Lower leg skin (tissue), 4 donors: ENCODE measurements at places on chromosomes 7 and 10.

GRCh38 chr7:83072576-83073517, 89.8 kb downstream of the PCLO start:
- no peak for DNase-seq

- DNase-seq, result peak; percentile 85
These were observed 117.2 kb downstream of the PTPN20 start for GRCh38 chr10:47028466-47028865.

- no peak for DNase-seq
These were observed 3.5 kb downstream of the POLR3A start for GRCh38 chr10:78025685-78026364.

- no peak for DNase-seq
These were observed 79.5 kb downstream of the CARD11 start for GRCh38 chr7:2964208-2964607.

DNA sequence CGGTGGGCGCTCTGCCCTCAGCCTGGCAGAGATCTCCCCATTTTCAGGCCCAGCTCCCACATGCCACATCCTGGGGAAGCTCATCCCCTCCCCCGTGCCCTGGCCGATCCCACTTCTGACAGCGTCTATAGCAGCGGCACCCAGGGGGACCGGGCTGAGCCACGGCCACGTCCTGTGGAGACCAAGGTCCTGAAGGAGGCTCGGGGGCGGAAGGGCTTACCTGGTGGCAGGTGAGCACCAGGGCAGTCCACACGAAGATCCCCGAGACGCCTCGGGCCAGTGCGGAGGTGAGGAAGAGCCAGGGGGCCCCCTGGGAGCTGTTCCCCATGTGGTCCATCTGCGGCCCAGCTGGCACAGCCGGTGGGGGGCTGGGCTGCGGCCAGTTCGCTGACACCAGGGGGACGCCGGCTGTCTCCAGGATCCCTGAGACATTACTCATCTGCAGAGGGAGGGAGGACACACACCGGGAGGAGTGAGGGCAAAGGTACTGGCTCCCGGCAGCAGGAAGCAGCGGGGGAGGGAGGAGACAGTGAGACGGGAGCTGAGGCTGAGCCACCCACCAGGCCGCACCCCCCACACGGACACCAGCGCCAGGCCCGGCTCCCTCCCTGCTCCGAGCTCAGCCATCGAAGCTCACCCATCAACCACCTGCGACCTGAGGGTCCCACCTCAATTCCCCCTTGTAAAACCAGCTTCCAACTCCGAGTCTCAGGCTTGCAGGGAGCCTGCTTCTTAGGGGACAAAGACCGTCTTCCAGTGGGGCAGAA, 776 bp downstream of the TMEM184A start:
- DNase-seq, result no peak

- DNase-seq, result no peak
These were observed 31.8 kb downstream of the LMBR1 start for GRCh38 chr7:156861212-156861611.

DNA sequence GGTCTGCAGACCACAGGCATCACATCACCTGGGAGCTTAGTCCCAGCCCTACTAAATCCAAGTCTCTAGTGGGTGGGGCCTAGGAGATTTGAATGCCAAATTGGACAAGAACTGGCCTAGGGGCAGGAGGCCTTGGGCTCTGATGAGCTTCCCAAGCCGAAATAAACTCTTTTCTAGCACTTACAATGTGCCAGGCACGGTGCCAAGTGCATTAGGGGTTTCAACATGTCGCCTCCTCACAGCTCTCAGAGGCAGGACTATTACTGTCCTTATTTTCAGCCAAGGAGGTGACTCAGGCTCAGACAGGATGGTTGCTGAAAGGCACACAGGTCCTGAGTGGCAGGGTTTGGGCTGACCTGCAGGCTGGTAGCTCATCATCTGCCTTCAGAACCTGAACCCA, 9.2 kb upstream of the CPA1 start:
- no peak for DNase-seq

DNA sequence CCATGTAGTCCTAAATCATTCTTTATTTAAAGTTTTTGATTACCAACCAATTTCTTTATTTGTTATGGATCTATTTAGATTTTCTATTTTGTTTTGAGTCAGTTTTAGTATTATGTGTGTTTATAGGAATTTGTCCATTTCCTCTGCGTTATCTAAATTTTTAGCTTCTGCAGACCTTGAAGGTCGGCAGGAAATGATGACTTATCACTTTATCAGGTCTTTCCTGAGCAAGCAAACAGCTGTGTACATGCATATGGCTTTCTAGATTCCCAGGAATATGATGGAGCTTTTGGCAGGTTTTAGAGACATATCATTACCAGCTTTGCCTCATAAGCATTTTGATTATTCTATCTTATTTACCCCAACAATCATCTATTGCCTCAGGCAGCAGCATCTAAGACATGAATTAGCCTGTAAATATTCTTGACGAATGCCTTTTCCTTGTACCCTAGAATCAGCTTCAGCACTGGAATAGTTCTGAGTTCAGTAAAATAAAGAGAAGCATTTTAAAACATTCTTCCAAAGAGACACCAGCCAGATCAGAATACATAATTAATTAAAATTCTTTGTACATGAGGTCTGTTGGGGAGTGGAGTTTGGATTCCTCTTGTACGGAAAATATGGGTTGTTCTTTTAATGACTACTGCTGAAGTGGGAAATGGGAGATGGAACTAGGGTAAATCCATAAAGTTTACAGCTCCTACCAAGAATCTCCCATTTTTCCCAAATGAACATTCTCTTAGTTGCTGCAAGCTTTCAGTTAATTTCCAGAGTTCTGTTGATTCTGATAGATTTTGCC, 408.8 kb upstream of the SEMA3C start:
- no peak for DNase-seq

GRCh38 chr7:81707196-81707595, 62.7 kb downstream of the HGF start:
- no peak for DNase-seq

DNA sequence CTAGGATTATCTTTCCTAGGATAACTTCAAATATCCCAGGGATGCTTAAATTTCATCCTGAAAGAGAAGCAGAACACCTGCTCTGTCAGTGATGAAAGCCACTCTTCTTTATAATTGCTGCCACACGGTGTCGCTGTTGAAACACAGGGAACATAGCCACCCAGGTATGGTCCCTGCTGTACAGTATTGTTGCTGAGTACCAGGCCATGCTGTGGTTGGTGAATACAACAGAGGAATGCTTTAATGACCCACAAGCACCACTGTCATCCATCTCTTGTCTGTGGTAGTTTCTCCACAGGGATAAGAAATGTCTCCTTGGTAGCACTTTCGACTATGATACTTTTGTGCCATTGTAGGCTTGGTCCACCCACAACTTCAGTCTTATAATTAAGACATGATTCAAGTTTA, 70.6 kb upstream of the STARD3NL start:
- peak; percentile 52 for DNase-seq

GRCh38 chr10:129472696-129473555, 5.9 kb downstream of the MGMT start:
- DNase-seq, result no peak

DNA sequence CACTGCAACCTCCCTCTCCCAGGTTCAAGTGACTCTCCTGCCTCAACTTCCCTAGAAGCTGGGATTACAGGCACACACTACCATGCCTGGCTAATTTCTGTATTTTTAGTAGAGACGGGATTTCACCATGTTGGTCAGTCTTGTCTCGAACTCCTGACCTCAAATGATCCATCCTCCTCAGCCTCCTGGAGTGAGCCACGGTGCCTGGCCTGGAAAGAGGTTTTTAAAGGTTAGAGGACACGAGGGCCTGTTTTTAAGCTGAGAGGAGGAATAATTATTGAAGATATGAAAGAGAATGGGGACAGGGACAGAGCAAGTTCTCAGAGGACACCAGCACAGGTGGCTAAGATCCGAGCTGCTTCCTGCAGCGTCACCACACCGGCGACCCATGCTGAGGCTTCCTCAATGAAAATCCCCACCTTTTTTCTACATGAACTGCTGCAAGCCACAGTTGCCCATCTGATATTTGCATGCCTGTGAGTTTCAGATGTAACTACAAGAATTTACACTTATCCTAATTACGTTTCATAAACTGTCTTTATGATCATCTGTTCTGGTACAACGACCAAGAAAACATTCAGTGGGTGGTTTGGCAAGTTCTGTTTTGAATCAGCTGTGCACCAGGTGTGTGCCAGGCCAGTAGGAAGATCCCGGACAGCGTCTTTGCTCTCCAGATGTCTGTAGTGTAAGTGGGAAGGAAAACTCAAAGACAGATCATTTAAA, 76.0 kb downstream of the HIP1 start:
- DNase-seq, result no peak

- DNase-seq, result no peak
These were observed 53.8 kb upstream of the LRRC4 start for GRCh38 chr7:128084896-128085608.

- no peak for DNase-seq
These were observed 1.7 kb upstream of the TAS2R5 start for GRCh38 chr7:141788296-141788695.

DNA sequence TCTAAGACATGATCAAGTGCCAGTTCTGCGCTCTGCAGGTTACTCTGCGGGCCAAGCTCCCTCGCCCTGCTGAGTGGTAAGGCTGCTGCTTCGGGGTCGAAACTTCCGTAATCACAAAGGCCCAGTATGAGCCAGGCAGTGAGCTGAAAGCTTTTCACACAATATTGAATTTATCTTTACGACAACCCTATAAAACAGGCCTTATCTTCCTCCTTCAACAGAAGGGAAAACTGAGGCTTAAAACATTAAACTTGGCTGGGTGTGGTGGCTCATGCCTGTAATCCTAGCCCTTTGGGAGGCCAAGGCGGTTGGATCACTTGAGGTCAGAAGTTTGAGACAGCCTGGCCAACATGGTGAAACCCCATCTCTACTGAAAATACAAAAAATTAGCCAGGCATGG, 83.3 kb downstream of the FAM107B start:
- DNase-seq, result no peak

GRCh38 chr7:128871050-128871449, 8.4 kb downstream of the ATP6V1F start:
- DNase-seq, result no peak

- DNase-seq, result peak; percentile 33
These were observed 31.4 kb downstream of the ZAN start for GRCh38 chr7:100764841-100765240.
